ENCODE measurements at places on chromosomes 5 and 9.

DNA sequence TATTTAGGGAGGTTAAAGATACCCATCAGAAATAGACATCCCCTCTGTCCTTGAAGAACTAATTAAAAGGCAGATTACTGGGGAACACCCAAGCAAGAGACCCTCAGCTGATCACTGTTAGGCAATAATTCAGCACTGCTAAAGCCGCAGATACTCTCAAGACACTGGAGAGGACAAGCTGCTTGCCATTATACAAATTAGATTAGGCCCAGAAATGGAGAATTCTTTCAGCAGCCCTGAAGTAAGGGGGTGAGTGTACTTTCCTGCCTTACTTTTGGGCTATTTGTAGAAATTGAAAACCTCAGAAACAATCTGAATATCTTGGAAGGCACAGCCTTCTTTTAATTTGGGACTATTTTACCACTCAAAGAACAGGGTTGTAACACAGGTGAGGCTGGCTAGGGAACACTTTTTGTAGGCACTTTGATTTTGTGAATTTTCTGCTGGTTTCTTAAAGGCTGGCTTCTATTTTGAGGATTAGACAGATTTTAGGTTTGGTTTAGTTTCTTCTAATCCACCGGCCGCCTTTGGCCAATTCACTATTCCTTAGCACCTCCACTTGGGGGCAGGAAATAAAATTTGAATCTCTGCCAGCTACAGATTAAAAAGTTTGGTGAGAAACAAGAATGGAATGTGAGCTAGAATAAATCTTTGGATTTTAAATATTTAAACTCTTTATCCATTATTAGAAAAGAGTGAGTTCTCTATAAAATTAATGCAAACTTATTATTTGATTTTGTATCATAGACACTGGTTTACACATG is 106.0 kb downstream of the SMARCA2 start:
- DNase-seq: no peak

DNA sequence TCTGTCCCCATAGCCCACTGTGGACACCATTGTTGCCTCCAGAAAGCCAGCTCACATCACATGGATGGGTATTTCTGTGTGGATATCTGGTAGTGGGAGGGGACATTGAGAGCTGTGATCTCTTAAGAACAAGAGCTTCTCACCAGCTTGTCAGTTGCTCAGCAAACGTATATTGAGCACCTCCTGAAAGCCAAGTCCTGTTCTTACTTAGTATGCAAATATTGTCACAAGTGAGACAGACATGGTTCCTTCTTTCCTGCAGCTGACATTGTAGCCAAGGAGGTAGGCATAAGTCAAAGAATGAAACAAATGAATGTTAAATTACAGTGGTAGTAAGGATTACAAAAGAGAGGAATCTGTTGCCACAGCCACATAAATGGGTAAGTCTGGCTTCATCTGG is 3.8 kb downstream of the TCOF1 start:
- no peak for DNase-seq

GRCh38 chr5:142386137-142387023 is 61.6 kb upstream of the SPRY4 start:
- no peak for DNase-seq

GRCh38 chr5:141208478-141208877 is at the start of gene PCDHB12:
PCDHB12 (plus strand) TSS chr5:141208719; CDS start chr5:141208908, 189 bp downstream.
- no peak for DNase-seq

- peak; percentile 60 for DNase-seq
Observed at GRCh38 chr9:126885131-126885641, 24.7 kb downstream of the ZBTB34 start.

Data from mucosa of gallbladder (tissue), 1 donor.